ENCODE measurements at places on chromosomes 3 and 15.

- no peak for DNase-seq
Measured at GRCh38 chr15:74127954-74128784, 2.2 kb upstream of the ISLR2 start.

DNA sequence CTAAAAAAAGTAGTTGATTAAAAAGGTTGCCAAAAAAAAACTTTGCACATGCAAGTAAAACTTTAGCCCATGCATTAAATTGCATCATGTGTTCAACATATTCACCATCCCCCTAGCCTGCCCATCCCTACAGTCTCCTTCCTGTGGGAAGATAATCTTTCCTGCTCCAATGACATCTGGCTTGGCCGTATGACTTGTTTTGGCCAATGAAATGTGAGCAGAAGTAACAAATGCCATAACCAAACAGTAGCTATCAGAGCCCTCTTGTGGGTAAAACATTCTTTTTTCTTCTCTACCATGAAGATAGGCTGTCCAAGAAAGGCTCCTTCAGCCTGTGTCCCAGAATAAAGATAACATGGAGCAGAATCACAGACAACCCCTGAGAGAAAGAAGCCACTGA lies 15.3 kb downstream of the ERC2 start:
- DNase-seq: no peak

GRCh38 chr3:133138017-133138416 lies 99.8 kb downstream of the TMEM108 start:
- no peak for DNase-seq

DNA sequence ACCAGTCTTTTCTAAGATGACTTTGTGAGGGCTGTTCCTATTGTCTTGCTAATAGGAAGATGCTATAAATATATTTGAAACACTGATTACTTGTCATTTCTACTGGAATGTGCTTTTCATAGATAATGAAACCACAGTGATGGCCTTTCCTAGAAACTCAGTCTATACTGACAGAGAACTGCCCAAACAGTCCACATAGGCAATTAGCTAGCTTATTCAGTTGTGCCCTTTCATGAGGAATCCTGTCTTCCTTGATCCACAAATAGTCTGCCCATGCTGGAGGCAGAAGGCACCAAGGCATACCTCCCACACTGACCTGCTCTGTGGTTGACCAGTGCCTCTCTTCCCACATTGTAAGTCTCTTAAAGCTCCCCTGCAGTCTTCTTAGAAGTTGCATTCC lies 135.9 kb downstream of the CMSS1 start:
- no peak for DNase-seq

GRCh38 chr3:129040039-129040336 lies 20.6 kb upstream of the GP9 start:
- DNase-seq: no peak

- no peak for DNase-seq
Measured at GRCh38 chr15:69758810-69759790, 306.5 kb downstream of the RPLP1 start.

DNA sequence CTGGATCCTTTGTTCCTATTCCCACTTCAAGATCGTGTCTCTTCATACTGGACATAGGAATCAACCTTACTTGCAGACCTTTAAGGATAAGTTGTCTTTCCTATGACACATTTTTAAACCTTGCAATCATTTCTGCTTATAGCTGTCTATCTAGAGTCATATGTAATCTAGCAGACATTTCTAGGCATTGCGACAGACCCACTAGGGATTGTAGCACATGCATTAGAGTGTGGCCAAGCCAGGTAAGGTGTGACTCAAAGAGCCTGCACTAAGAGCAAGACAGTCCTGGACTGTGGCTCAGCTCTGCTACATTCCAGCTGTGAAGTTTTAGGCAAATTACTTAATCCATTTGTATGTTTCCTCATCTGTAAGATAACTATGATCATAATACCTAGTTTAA lies 38.8 kb upstream of the BFSP2 start:
- no peak for DNase-seq

GRCh38 chr3:29577250-29577649 lies 296.4 kb downstream of the RBMS3 start:
- DNase-seq: no peak

DNA sequence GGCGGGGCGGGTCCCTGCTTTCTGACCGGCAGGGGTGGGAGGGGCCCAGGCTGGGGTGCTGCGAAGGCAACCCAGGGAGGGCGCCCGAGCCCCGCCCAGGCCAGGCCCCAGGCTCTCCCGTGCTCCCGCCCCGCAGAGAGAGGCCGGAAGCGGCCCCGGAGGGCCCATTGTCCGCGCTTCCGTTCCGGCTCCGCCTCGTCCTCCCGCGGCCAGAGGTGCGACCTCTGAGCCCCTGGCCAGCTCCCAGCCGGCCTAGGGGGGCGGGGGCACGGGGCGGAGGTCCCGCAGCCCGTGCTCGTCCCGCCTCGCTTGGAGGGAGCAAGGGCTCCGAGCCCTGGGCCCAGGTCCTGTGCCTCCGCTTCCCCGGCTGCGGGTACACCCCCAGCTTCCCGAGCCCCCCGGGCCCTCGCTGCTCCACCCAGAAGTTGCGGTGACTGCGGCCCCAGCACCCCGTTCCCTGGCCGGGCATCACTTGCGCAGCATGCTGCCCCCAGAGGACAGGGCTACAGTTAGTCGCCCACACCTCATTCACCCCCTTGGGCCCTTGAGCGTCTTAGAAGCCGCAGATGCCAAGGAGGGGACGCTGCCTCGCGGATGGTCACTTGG lies 20.4 kb upstream of the PLXND1 start:
- DNase-seq: no peak

- no peak for DNase-seq
Measured at GRCh38 chr15:36210426-36210825, 369.0 kb upstream of the CDIN1 start.

GRCh38 chr15:94360251-94360685 lies 128.9 kb downstream of the MCTP2 start:
- no peak for DNase-seq

DNA sequence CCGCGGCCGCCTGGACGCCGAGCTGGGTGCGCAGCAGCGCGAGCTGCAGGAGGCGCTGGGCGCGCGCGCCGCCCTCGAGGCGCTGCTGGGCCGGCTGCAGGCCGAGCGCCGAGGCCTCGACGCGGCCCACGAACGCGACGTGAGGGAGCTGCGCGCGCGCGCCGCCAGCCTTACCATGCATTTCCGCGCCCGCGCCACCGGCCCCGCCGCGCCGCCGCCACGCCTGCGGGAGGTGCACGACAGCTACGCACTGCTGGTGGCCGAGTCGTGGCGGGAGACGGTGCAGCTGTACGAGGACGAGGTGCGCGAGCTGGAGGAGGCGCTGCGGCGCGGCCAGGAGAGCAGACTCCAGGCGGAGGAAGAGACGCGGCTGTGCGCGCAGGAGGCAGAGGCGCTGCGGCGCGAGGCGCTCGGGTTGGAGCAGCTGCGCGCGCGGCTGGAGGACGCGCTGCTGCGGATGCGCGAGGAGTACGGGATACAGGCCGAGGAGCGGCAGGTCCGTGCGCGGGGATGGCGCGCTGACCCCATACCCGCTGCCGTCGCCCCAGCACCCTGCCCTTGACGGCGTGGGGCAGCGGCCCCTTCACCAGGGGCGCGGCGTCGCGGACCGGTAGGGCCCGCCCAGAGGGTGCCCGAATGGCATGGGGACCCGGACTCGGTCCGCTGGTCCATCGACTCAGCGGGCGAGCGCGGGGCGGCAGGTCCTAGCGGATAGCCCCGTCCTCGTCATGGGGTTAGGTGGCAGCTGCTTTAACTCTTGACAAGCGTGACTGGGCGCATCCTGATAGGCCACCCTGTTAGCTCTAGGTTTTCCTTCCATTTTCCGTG lies 848 bp downstream of the SYNM start:
- no peak for DNase-seq

GRCh38 chr3:174126990-174127758 lies 729.6 kb downstream of the NLGN1 start:
- DNase-seq: no peak

- DNase-seq: no peak
Measured at GRCh38 chr3:32120471-32120870, 14.1 kb downstream of the GPD1L start.

DNA sequence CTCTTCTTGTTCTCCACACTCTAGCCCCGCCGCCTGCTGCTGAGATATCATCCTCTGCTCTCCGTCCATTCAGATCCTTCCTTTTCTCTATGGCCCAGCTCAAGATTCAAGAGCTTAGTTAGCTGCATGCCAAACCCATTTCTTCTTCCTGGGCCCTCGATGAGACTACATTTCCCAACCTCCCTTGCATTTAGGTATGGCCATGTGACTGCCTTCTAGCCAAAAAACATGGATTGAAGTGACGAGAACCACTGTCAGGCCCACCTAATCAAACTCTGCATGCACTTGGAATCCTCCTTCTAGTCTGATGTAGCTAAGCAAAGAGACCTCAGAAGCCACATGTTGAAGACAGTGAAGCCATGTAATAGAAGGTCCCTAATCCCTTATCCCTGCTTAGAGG lies 308.2 kb downstream of the VPS13C start:
- DNase-seq: no peak

- no peak for DNase-seq
Measured at GRCh38 chr15:70222606-70223005, 124.9 kb upstream of the TLE3 start.

DNA sequence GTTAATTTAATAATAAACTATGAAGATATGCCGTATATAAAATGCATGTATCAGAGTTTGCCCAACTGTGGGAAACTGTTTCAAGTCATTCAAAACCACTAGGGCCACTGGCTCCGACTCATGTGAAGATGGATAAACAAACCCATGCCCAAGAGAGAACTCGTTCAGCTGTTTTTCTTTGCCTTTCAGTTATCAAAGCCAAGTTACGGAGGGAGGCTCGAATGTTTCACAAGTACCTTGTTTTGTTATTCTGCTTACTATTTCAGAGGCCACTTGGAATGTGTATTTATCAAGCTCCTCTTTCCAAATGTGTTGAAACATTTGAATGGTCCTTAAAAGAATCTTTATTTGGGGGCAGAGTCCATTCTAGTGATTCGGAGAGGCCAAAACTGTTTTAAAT lies 82.1 kb downstream of the DUT start:
- DNase-seq: no peak

- no peak for DNase-seq
Measured at GRCh38 chr15:69504352-69505040, 51.9 kb downstream of the RPLP1 start.

DNA sequence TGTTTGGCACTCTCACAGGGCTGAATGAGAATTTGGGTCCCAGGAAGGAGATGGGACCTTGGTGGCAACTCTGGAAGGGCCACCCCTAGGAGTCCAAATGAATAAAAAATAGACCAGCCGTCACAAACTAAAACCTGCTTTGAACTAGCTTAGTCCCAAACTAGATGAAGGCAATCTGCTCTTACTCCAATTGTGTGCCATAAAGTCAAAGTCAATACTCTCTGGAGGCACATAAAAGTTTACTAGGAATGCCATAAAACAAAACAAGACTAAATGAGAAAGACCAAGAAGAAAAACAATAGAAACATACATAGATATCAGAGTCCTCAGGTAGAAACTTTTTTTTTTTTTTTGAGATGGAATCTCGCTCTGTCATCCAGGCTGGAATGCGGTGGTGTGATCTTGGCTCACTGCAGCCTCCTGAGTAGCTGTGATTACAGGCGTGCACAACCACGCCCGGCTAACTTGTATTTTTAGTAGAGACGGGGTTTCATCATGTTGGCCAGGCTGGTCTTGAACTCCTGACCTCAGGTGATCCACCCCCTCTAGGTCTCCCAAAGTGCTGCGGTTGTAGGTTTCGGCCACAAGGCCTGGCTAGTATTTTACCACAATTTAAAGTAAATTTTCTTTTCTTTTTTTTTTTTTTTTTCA lies 8.1 kb downstream of the GOLGA6L2 start:
- DNase-seq: no peak

GRCh38 chr3:41045491-41045890 lies 153.8 kb upstream of the CTNNB1 start:
- no peak for DNase-seq

DNA sequence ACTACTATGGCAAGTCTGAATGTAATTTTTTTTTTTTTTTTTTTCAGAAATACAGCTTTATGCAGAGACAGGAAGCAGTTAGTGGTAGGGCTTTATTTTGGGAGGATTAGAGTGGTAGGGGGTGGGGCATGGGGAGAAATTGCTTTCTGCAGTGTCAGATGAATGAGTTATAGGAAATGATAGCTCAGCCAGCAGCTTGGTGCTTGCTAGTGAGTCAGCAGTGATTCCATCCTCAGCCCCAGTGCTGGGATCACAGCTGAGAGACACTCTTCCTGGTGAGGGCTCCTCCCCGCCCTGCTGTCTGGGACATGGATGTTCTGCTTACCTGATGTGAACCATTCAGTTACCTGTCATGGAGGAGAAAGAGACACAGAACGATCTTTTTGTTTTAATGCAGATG lies 39.6 kb downstream of the SEMA6D start:
- DNase-seq: no peak

- no peak for DNase-seq
Measured at GRCh38 chr15:48992545-48992944, 28.8 kb upstream of the SHC4 start.

GRCh38 chr15:91431041-91431715 lies 331.1 kb downstream of the SV2B start:
- no peak for DNase-seq

- no peak for DNase-seq
Measured at GRCh38 chr15:90862964-90863778, 5.2 kb upstream of the FURIN start.

GRCh38 chr3:45145681-45146614 lies at the start of gene CDCP1:
CDCP1 (minus strand) TSS chr3:45146378; CDS start chr3:45146287, 91 bp downstream.
- no peak for DNase-seq

GRCh38 chr3:9201955-9202354 lies 47.5 kb downstream of the SRGAP3 start:
- no peak for DNase-seq

GRCh38 chr15:89851673-89852341 lies 37.2 kb upstream of the ANPEP start:
- DNase-seq: no peak

DNA sequence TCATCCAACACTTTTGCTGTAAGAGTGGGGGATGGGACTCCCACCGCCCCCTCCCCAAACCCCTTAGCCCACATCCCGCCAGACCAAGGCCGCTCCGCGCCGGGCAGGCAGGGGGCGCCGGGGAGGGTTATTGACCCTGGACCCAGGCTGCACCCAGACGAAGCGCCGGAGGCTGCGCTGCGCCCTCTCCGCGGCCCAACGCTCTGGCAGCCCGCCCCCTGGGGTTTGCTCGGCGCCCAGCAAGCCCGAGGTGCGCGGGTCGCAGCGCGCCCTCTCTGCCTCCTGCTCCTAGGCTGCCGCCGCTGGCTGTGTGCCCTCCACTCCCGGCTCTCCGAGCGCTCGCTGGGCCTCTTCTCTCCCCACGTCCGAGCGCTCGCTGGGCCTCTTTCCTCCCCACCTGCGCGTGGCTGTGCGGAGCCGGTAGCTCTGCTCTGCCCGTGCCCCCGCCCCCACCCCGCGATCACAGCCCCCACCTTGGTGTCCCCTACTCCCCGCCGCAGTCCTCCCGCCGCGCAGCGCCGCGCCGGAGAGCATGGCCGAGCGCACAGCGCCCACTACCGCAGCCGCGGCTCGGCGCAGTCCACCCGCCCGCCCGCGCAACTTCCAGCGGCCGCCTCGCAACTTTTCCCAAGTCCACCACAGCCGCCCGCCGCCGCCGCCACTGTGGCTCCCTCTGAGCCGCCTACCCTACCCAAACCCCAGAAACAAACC lies 1.2 kb downstream of the MECOM start:
- no peak for DNase-seq

- DNase-seq: no peak
Measured at GRCh38 chr3:63067999-63068645, 192.9 kb upstream of the CADPS start.

GRCh38 chr3:140034058-140034457 lies 99.1 kb downstream of the CLSTN2 start:
- DNase-seq: no peak
